Left renal pelvis (tissue), 4 donors: ENCODE measurements at places on chromosomes 12 and 14.

DNA sequence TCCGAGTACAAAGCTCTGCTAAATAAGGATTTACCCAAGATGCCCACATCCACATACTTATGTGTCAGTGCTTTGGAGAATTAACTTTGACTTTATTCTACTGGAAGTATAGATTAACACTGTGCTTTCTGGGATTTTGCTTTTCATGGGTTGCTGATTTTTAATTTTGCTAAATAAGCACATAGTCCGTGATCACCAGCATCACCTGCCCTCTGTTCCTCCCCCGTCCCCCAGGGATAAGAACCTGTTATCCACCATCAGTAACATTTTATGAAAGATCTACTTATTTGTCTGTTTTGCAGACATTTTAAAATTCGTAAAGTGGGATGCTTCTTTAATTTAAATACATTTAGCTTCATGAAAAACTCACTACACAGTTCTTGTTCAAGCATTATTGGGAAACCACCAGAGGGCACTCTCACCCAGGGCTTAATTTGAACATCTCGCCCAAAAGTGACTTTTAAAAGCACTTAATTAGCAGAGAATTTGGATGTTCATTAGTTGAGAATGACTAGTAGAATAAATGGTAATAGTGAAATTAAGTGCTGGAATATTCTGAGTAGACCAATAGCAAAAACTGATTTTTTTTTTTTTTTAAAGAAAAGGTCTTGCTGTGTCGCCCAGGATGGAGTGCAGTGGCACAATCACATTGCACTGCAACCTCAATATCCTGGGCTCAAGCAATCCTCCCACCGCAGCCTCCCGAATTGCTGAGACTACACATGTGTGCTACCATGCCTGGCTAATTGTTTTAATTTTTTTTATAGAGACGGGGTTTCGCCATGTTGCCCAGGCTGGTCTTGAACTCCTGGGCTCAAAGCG is 35.7 kb downstream of the MRPL42 start:
- DNase-seq, result peak; percentile 20

- no peak for DNase-seq
Observed at GRCh38 chr12:6774499-6775062, 2.3 kb downstream of the LAG3 start.

DNA sequence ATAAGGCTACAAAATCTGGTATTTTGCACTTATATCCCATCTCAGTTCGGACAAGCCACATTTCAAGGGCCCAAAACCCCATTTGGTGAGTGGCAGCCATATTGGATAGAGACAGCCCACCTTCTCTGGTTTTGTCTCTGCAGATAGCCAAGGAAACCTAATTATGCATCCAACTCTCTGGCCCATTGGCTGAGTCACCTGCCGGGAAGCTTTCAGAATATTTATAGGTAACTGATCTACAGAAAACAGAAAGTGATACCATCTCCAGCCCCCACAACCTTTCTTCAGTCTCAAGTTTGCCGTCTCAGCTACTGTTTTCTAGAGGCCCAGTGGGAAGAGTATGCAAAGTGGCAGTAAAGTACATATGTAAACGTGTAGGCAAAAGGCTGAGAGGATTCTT is 33.7 kb upstream of the PPP1CC start:
- no peak for DNase-seq

GRCh38 chr14:55749946-55750345 is 169.9 kb downstream of the KTN1 start:
- DNase-seq, result no peak

DNA sequence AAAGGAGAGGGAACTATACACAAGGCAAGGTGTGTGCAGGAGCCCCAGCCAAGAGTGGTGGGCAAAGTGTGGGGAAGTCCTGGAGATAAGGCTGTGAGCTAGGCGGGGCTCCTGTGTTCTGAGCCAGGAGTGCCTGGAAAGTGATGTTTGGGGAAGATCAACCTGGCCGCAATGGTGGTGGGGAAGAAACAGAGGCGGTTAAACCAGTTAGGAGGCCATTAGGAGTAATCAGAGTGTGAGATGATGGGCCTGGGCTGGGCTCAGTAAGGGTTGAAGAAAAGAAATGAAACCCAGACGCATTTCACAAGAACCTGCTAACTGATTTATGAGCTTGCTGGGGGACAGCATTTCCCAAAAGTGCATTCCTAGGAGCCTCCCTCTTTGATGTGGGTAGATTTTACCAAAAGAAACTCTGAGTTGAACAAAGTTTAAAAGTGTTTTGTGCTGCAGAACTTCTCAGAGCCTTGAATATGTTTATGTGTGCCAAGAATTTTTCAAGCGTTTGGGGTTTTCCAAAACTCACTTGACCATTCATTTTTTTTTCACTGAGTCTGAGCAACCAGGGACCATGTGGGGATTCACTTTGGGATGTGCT is 34.2 kb upstream of the LRP1-AS start:
- no peak for DNase-seq
